ENCODE measurements at places on chromosomes 5 and 9.

- no peak for DNase-seq
These were observed 37.4 kb downstream of the PRRX2 start for GRCh38 chr9:129702589-129703520.

GRCh38 chr9:130288393-130288792 lies 22.8 kb downstream of the HMCN2 start:
- DNase-seq: peak; percentile 37

- peak; percentile 87 for DNase-seq
These were observed 227.0 kb upstream of the DAP start for GRCh38 chr5:10987925-10988504.

DNA sequence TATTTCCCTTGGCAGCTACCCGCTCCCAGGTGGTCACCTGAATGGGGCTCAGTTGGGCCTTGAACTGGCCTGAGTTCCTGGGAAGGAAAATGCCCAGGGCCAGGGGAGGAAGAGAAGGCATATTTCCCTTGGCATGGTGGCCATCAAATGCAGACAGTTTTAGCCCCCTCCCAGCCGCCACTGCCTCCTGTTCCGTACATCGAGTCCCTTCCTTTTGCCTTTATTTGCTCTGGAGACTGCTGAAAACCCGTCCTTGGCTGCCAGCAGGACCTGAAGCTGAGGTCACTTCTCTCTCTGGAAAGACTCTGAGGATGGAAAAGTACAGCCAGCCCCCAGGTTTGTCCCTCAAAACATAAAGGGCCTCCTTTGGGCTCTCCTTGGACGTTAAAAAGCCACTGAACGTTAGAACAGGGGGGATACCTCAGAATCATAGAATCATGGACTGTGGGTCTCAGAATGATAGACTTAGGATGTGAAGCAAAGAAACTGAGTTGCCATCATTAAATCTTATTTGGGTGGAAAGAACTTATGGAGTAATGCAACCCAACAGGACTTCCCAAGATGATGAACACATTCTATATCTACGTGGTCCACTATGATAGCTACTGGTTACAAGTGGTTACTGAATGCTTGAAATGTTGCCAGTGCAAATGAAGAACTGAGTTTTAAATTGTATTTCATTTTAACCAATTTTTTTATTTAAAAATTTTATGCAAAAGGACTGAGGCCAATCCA lies 7.1 kb downstream of the SPARC start:
- no peak for DNase-seq

DNA sequence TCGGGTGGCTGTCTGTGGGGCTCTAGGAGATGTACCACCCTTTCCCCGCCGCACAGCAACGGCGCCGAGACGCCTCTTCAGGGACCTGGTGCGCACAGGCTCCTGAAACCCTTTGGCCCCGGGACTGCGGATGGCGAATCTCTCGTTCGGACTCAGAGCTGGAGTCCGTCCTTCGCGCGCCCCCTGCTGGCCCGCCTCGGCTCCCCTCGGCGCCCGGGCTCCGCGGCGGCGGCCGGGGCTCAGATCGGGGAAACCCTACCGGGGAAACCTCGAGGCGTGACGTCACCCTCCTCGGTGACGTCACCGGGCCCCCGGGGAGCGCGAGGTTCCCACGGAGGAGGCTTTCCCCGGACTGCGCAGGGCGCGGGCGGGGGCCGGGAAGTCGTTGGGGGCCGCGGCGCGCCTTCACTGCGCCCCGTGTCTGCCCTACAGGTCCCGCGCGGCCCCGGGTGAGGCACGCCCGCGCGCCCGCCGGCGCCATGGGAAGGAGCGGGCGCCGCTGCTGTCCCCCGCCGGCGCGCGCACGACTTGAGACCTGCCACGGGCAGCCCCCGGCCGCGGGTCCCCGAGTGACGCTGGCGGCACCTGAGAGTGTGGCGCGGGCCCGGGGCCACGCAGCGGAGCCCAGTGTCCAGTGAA lies 7.9 kb downstream of the PRR7 start:
- DNase-seq: peak; percentile 95

- DNase-seq: no peak
These were observed 70.5 kb upstream of the NTRK2 start for GRCh38 chr9:84598921-84599636.

- DNase-seq: no peak
These were observed 12.4 kb downstream of the MRPS30 start for GRCh38 chr5:44821164-44821563.

DNA sequence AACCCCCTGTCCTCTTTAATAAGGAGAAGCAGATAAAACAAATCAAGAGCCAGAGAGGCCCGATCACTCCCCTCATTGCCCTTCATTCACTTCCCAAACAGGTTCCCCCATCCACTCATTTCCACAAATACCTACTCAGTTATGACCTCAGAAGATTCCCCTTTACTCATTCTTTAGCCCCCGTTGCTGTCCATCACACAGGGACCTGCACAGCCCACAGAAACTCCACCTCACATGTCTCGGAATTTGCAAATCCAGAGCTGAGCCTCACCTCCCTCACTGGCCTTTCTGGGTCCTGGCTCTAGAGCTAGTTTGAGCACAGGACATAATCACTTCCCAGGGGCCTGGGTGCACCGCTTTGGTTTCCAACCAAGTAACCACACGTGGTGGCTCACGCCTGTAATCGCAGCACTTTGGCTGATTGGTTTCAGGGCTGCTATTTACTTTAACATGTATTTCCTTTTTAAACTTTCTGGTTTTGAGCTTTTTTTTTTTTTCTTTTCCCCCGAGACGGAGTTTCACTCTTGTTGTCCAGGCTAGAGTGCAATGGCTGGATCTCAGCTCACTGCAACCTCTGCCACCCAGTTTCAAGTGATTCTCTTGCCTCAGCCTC lies 17.8 kb downstream of the ATP6V0E1 start:
- DNase-seq: no peak

- peak; percentile 48 for DNase-seq
These were observed 8.9 kb upstream of the NUP214 start for GRCh38 chr9:131116281-131117120.

- no peak for DNase-seq
These were observed 58.2 kb upstream of the PRR16 start for GRCh38 chr5:120405923-120406322.

- no peak for DNase-seq
These were observed 778.9 kb upstream of the ZNF608 start for GRCh38 chr5:125525356-125525755.

DNA sequence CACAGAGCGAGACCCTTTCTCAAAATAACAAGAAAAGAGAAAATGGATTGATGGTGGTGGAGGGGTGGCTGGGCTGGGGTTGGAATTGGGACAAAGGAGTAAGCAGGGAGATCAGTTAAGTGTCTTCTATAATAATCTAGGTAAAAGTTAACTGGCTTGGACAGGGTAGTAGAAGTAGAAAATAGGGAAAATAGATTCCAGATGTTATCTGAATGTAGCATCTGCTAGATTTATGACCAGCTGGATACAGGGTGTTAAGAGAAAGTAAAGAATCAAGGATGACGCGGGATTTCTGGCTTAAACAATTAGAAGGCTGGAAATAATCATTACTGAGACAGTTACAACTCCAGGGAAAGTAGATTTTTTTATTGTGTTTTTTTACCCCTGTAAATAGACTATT lies 13.0 kb downstream of the PPP6C start:
- DNase-seq: no peak

DNA sequence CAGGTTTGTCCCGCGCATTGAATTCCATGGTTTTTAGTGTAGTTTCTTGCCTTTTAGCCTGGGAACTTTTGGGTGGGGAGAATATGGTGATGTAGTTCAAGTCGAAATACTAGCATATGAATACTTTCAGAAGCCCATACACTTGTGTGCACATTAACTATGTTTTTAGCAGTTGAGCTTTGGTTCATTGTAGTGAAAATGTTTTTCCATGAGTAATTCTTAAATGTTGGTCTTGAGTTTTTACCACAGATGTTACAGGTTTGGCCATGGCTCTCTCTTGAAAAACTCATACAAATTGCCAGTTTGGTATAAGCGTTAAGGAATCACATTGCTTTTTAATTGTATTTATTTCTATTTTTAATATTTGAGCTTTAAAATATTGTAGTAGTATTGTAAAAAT lies 45.6 kb downstream of the TRIO start:
- DNase-seq: no peak

GRCh38 chr5:103962023-103962422 lies 399.4 kb upstream of the NUDT12 start:
- DNase-seq: no peak

- DNase-seq: no peak
These were observed 55.1 kb upstream of the ZNF608 start for GRCh38 chr5:124801551-124801950.

GRCh38 chr5:36279054-36279698 lies 22.5 kb downstream of the RANBP3L start:
- DNase-seq: no peak

- no peak for DNase-seq
These were observed 141.1 kb downstream of the ENC1 start for GRCh38 chr5:74499256-74500050.

DNA sequence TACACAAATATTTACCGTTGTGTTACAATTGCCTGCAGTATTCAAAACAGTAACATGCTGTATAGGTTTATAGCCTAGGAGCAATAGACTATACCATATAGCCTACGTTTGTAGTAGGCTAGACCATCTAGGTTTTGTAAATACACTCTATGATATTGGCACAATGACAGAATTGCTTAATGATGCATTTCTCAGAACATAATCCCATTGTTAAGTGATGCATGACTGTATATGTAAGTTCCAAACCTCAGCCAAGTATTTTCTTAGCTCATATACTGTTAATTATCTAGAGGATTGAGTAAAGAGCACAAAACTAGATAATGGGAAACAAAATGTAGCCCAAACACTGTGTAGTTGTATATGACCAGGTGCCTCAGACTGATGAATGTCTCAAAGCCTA lies 220.1 kb downstream of the ANXA1 start:
- no peak for DNase-seq

GRCh38 chr5:91176288-91177016 lies 206.7 kb downstream of the ARRDC3 start:
- DNase-seq: no peak

- DNase-seq: no peak
These were observed 33.7 kb downstream of the BICD2 start for GRCh38 chr9:92730897-92731296.

DNA sequence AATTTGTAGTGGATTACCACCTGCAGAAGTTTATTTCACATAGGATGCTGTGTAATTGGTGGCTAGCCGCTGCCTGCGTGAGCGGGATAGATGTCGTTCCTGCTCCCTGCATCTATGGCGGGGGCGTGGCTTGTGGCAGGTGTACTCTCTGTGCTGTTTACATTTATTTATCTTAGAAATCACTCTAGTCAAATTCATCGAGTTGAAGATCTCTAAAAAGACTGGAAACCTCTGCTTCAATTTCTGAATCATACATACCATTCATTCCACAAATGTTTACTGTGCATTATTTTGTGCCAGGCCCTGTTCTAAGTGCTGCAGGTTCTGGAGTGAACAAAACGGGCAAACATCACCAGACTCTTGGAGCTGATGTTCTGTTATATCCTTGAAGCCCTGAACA lies 11.9 kb downstream of the ROPN1L start:
- no peak for DNase-seq

GRCh38 chr5:1052641-1053390 lies 44.2 kb downstream of the NKD2 start:
- peak; percentile 76 for DNase-seq

- no peak for DNase-seq
These were observed 46.1 kb downstream of the S1PR3 start for GRCh38 chr9:89037346-89037745.

DNA sequence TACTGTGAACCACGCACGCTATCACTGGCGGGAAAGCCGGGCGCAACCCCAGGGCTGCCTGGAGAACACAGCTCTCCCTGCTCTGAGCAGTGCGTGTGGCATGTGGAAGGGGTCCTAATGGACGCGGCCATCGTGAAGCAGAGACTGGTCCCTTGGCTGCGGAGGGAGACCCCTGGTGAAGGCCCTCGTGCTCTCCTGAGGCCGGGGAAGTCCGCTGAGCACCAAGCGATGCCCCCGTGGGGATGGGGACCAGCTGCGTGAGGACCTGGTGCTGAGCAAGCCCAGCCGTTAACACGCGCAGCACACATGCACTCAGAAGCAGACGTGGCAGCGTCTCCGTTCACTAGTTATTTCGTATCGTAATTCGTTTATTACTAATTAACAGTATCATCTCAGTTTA lies 24.4 kb downstream of the SLC12A7 start:
- DNase-seq: no peak

- no peak for DNase-seq
These were observed 31.1 kb downstream of the PTTG1 start for GRCh38 chr5:160452795-160453194.

DNA sequence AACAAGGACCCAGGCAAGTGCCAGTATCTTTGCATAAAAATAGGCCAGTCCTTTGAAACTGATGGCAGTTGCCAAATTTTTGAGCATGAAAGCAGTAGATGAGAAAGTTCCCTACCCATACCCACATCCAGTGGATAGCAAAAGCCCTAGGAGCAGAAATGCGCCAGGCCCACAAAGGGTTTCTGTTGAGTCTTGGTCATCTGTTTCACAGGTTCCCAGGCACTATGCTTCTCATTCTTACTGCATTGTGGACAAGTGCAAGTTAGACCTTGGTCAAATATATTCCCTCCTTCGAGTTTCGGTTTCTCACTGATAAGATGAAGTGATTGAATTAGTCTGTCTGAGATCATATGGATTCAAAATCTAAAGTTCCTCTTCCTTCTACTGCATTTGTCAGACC lies 152.3 kb downstream of the NR3C1 start:
- DNase-seq: no peak

DNA sequence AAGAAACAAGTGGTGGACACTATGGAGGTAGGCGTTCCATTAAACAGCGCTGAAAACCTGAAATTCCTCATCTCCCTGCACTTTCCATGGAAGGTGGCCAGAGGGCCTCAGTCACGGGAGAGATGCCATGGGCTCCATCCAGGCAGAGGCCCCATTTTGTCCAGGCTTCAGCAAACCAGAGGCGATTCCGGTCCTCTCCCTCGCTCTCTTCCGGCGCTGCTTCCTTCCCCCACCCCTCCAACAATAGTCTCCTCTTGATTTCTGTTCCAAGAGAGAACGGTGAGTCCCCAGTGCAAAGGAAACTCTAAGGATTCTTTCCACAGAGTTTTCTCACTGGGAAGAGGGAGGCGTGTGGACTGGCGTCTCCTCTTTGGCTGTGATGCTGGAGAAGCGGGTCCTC lies 7.5 kb downstream of the ZNF366 start:
- peak; percentile 59 for DNase-seq

DNA sequence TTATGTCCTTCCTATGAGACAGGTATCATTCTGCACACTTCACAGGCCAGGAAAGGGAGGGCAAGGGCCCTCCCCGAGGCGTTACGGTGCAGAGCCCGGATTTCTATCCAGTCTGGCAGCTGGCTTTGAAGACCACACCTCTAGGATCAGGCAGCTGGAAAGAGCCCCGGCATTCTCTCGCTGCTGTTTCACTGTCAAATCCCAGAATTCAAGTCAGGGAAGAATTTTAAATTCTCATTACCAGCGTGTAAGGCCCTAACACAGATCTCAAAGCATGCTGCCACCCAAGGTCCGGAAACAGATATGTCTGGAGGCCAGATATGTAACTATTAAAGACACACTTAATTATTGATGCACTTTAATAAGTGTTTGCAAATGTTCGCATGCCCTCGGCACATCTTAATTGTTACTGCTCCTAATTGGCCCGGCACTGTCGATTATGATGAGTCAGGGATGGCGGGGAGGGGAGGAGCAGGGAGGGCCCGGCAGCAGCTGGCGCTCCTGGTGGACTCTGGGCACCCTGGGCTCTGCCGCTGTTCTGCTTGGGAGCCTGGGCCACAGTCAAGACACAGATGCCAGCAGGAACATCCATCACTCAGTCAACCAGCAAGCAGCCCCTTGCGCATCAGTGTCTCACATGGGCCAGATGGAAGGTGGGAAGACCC lies 76.3 kb upstream of the BARHL1 start:
- no peak for DNase-seq
